ENCODE measurements at places on chromosomes 2 and 18.

- DNase-seq, result no peak
These were observed 63.5 kb downstream of the HDAC4 start for GRCh38 chr2:239337122-239337876.

DNA sequence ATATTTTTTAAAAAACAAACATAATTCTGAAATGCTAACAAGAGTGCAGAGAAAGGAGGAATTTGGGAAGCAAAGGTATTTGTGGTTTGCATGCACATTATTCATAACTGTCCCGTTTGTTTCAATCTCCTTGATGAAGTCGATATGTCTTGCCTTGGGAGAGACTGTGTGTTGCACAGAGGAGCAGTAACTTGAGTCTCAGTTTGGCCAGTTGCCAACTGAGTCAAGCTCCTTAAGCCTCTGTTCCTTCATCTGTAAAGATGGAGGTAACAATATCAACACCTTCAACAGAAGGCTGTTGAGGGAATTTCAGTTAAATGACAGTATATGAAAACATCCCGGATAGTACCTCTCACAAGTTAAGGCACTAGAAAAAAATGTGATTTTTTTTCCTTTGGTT is 226.2 kb downstream of the ASXL3 start:
- DNase-seq, result no peak

DNA sequence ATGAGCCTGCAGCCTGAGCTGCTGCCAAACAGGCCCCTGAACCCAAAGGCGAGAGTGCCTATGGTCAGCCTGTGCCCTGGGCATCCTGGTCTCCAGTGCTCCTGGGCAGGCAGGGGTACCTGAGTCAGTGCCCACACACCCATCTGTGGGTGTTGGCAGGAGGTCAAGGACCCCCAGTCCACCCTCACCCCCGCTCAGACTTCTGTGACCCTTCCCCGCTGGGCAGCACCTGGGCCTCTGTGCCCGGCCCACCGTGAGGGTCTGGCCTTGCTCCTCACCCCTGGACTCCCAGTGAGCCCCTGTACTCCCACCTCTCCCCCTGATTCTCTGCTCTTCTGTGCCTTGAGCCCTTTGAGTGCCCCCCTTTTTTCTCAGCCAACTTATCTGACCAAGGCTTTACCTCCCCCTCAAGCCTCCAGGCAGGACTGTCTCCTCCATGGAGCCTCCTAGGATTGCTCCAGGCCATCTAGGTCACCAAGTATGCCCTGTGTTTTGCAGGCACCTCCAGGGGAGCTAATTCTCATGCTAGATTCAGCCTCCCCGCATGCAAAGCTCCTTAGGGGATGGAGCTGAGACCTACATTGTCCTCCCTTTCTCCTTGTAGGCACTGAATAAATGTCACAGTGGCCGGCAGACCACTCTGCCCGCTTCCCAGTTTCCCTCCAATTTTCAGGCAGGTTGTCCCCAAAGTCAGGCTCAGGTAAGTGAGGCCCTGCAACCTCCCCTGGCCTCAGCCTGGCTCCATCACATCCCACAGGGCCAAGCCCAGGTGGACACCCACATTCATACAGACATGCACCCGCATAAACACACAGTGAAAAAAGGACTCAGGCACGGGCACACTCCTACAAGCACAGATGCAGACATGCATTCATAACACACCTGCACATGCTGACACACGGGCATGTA is 21.9 kb upstream of the PTMA start:
- no peak for DNase-seq

- DNase-seq, result no peak
These were observed 83.4 kb downstream of the TPGS2 start for GRCh38 chr18:36745219-36745975.

DNA sequence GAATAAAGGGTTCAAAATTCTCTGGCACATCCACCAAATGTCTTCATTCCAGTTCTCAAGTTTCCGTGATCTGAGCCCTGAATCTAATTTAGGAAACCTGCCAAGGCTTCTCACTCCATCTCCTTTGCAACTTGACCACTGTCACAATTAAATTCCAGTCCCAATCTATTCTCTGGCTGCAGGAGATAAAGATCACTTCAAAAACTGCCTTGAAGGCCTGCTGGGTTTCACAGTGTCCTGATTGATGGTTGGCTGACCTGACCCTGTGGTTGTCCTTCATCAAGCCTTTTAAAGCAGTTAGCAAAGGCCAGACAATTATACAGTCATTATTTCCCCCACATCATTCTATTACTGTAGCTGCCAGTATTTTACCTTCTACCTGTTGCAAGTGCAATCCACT is 60.3 kb upstream of the DNAJC10 start:
- DNase-seq, result no peak

DNA sequence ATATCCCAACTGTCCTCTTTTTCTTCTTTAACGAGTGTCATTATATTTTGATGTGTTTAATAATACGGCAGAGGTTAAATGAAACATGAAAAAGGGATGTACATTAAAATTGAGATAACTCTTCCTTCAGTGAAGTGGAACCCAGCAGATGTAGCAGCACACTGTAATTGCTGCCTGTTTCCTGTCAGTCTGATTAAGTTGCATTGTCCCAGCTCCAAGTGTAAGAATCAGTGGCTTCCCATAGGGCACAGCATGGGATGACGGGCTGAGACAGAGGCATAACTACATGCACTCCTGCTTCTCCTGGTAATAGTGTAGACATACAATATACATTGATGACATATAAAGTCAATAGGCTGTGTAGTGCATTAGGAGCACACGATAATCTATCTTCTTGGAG is 175.8 kb upstream of the TCF4 start:
- DNase-seq, result no peak

GRCh38 chr2:28052691-28053090 is 162.2 kb downstream of the BABAM2 start:
- no peak for DNase-seq

GRCh38 chr18:57833441-57834101 is 30.5 kb upstream of the ATP8B1 start:
- DNase-seq, result no peak

DNA sequence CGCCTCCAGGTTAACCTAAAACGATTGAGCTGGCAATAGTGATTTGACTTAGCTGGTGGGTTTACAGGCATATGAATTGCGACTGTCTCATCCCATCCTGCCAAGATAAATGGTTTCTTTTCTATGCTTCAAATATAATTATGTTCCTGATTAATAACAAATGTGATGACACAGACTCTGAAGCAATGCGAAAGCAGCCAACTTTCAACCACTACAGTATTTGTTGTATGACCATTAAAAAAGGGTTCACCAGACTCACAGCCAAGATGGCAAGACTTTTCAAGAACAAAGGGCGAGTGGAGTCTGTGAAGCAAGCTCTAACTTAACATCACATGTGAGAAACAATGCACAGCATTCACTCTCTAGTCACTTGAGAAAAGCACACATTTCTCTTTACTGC is 186.6 kb downstream of the PID1 start:
- DNase-seq, result no peak

DNA sequence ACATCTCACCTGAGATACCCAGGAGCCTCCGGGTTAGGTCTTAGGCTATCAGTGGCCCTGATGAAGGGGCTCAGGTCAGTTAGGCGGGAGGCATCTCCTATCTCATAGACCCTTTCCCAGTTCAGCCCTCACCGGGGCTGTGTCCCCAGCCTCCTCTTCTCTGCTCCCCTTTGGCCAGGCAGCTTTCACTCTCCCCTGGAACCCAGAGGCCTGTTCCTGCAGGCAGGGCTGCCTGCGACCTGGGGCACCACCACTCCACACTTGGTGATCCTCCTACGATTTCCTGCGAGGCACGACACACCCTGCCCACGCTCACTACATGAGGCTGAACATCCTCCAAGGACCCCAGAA is 51.2 kb downstream of the SFXN5 start:
- DNase-seq, result no peak

- DNase-seq, result peak; percentile 9
These were observed 529.8 kb upstream of the VRK2 start for GRCh38 chr2:57516698-57517340.

- no peak for DNase-seq
These were observed 33.9 kb downstream of the MAPRE2 start for GRCh38 chr18:35075132-35075531.

DNA sequence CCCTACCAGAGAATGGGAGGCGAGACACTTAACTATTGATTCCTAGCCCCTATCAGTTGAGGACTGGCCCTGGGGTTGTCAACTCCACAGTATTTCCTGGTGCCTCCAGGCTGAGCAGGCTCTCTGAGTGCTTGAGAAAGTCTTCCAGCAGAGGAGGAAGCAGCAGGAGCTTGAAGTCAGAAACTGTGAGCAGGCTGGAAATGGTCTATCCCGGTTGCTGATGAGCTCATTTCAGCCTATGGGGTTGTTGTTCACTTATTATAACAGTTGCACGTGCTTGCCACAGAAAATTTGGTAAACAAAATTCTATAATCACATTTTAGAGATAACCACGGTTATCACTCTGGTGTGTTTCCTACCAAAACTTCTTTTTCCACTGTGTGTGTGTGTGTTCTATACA is 254.7 kb upstream of the THUMPD2 start:
- no peak for DNase-seq

DNA sequence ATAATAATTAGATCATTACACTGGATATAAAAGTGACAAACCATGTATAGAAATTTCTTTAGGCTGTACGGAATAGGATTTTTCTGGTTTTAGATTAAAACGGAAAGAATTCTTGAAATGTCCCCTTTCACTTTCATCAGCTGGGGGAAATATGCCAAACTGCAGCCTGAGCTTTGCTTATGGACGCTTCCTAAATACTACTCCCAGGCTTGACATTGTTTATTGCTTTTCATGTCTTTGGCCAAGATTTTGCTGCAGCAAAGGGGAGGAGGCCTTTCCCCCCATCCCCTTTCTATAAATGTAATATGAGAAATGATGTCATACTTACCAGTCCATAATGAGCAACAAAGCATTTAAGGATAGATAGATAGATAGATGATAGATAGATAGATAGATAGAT is 158.4 kb downstream of the MAP2 start:
- DNase-seq, result no peak

DNA sequence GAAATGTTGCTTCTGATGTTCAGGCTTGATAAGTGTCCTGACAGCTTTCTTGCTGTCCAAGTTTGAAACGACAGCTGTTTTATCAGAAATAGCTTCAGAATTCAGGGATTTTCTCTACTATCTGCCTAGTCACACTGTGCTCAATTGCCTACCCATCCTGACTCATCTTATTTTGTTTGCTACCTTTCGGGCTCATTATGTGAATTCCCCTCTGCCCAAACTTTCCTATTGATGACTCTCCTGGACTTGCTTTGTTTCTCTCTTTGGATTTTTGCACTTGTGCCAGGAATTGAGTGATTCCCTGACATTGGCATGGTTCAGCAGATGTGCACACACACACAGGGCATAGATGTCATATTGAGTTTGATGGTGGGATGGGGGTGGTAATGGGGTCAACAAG is 1052.6 kb upstream of the PIK3C3 start:
- no peak for DNase-seq

DNA sequence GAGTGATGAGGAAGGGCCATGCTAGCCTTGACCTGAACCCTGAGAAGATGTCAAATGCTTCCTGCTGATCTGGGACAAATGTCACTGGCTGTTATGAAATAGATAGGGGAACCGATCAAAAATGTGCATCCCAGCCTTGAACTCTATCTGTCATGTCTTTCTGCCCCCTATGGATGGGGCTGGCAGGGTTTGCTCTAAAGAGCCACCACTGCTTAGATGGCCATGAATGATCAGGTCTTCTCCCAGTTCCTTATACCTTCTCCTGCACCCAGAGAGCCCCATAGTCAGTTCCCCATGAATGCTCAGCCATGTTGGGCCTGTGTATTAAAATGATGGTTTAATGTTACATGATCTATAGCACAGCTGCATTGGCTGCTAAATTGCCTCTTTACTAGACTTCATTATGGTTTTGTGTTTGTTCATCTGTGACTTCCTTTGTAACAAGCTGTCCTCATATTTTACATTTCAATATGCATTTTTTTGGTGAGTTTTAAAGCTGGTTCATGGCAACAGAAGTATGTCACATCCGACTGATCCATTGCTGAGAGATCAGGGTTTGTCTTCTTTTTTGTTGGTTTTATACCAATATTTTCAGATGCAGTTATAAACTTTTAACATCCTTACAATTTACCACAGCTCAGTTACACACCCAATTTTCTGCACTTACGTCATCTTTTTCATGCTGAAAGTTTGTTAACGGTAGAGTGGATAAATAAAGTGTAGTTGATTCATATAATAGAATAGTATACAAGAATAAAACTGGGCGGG is 56.3 kb upstream of the SMAD2 start:
- DNase-seq, result no peak

- no peak for DNase-seq
These were observed 26.3 kb downstream of the RHOB start for GRCh38 chr2:20473128-20473527.

- no peak for DNase-seq
These were observed 134.0 kb downstream of the NEDD4L start for GRCh38 chr18:58177896-58178470.

- no peak for DNase-seq
These were observed 71.8 kb downstream of the NAB1 start for GRCh38 chr2:190720691-190721090.

DNA sequence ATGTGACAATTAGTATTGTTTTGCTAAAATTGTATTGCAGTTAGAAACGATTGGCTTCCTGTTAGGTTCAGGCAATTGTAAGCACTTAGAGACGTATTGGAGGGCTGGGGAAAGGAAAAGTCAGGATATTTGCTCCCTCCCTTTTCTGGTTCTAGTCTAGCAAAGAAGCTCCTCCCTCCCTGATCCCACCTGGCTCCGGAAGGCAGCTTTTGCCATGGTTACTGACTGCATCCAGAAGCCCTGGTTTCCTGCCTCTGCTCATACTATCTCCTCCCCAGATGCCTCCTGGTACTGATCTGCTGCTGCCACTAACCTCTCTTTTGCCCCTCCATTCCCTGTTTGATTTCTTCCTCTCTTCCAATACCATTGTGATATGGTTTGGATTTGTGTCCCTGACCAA is 275.9 kb downstream of the MREG start:
- no peak for DNase-seq

GRCh38 chr2:1749489-1750119 is 5.3 kb upstream of the PXDN start:
- DNase-seq, result no peak

DNA sequence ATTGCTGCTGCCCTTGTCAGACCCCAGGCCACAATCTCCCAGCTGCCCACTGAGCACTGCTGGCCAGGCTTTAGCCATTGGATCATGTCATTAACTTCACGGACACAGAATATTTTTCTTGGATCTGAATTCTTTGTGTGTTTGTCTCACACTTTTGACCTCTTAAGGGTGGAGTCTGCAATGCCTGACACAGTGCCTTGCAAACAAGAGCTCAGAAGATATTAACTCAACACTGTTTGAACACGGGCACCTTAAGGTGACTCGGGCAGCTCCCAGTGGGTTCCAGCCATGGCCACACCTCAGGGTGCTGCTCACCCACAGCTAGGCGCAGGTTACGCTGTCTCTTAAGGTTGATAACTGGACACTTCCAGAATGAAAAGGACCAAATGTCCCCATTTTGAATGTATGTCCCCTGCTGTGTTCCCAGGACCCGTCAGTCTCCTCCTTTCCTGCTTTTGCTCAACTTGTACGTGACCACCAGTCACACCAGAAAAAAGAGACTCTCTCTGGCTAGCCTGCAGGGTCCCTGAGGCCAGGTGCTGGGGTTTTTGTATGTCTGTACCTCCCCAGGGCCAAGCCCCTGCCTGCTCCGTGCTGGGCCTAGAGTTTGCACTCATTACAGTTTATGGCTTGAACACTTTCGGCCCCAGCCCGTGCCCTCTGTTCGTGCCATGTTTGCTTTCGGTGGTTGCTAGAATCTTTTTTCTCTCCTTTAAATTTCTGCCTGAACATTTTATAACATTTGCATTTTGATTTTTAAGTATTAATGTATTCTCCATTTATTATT is 33.4 kb upstream of the TMEM131 start:
- DNase-seq, result no peak
